ENCODE measurements at places on chromosomes 2 and 18. TPM values are rescaled to one million over a fixed set of nuclear protein-coding genes. Genes with fewer than 3 reads are reported as not detected.

Gene PTPRN
- total RNA-seq = not detected

- no peak for DNase-seq
These were observed 155.6 kb upstream of the XPO1 start for GRCh38 chr2:61693744-61694143.

DNA sequence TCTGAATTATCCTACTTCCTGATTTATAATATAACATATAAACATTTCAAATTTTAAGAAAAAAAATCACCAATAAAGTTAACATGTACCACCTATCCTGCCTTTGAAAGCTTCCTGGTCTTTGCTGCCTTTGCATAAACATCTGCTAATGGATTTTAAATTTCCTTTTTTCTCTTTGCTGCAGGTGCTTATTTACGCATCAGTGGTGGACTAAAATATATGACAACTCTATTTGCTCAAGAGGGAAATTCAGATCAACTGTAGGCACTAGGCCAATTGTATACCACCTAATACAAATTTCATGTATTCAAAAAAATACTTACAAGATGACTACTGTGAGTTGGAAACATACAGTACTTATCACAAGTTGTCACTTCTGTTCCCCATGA lies 57.2 kb downstream of the RAD51AP2 start:
- DNase-seq = no peak

Gene CD8A
- 10.9 TPM for total RNA-seq

DNA sequence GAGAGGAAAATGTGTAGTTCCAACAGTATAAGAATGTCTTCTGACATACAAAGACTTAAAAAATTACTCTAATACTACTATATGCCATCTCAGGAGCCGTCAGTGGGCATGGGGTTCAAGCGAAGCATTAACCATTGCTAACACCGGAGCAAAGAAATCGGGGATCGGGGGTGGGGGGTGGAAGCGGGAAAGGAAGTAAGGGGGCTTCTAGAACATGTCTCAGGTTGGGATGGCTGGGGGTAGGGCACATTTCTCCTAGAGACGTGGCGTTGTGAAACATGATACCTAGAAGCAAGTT lies 702 bp downstream of the LMAN1 start:
- DNase-seq = no peak

Gene MYCN
- total RNA-seq = 3.7 TPM
